ENCODE measurements at places on chromosomes 6 and 20.
A peak's percentile ranks its signal among the peaks of the same experiment; 100 is the strongest.

DNA sequence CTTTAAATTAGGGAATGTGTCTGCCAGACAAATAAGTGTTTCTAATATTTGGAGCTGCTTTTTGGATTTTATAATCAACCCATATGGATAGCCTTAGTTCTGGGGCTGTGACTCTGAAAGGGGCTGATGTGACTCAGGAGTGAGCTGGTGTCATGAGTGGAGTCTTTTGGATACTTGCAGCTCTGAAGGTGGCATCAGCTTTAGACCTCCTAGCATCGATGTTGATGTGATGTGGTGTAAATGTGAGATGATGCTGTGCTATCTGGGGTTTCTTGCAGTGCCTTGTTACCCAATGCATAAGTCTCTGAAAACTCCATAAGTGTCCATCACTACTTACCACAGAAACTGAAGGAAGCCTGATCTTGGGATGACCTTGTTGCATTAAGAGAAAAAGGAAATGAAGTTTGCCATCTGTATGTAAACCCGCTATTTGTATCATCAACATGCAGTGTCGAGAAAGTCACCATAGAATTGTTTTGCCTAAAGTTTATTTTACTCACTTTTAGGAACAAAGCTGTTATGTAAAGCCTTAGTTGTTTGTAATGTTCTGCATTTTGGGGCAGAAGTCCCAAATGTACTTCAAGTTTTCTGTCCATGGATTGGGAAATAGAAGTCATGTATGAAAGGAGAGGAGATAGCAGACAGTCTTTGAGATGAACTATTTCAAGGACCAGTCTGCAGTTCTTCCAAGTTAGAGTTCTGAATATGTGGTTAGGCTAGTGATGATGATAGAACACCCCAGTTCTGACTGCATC lies 8.0 kb downstream of the FOXO3 start:
- DNase-seq, result no peak

DNA sequence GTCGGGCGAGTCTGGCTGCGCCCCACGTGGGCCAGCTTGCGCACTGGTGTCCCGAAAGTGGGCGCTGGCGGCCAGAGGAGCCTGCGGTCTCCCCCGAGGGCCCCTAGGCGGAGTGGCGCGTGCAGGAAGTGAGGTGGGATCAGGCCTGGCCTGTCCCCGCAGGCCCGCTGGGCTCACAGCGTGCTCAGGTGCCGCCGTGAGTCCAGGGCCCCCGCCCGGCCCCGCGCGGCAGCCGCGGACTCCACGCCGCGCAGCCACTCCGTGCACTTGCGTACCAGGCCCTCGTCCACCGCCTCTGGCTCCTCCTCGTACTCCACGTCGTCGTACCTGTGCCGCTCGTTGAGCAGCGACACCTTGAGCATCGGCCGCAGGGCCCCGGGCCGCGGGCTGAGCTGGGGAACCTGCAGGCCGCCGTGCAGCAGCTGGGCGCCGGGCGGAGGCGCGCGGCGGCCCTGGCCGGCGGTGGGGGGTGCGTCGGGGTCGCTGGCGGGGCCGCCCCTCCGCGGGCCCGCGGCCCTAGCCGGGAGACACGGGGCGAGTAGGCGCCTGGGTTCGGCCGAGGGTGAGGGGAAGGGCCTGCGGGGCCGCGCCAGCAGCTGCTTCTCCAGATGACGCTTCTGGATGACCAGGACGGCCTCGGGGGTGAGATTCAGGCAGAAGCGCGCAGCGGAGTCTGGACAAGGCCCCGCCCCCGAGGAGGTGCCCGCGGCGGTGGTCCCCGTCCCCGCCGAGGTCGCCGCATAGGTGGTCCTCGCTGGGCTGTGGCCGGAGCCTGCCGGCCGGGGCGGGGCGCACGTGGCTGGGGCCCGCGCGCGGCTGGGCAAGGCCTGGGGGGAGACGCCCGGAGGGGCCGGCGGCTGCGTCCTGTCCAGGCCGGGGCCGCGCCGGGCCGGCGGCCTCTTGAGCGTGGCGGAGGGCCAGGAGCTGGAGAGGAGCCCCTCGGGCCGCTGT lies 835 bp downstream of the PRR18 start:
- peak; percentile 66 for DNase-seq

DNA sequence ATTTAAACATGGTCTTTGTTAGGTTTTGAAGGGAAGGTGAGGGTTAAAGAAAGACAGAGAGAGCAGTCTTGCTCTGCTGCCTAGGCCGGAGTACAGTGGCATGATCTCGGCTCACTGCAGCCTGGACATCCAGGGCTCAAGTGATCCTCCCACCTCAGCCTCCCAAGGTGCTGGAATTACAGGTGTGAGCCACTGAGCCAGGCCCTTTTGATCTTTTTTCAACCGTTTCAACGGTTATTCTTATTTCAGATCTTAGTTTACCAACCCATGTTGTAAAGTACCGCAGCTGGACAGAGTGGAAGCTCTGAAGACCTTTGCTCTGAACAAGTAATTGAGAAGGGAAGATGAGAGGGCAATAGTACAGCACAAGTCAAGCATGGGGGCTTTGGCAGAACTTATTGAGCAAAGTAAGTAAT lies 1.2 kb upstream of the SRPK1 start:
- DNase-seq, result no peak

GRCh38 chr6:33317669-33318425 lies at the start of gene ZBTB22:
ZBTB22 (minus strand) TSS chr6:33317744; CDS start chr6:33316916, 828 bp downstream.
- DNase-seq, result peak; percentile 98

GRCh38 chr6:24844903-24845302 lies 46.2 kb upstream of the ARMH2 start:
- DNase-seq, result no peak

GRCh38 chr6:164417537-164418261 lies 891.7 kb downstream of the C6orf118 start:
- peak; percentile 43 for DNase-seq

- DNase-seq, result peak; percentile 51
Observed at GRCh38 chr6:95848717-95849116, 167.1 kb upstream of the FUT9 start.

GRCh38 chr6:156449128-156449527 lies 328.1 kb upstream of the ARID1B start:
- DNase-seq, result no peak

DNA sequence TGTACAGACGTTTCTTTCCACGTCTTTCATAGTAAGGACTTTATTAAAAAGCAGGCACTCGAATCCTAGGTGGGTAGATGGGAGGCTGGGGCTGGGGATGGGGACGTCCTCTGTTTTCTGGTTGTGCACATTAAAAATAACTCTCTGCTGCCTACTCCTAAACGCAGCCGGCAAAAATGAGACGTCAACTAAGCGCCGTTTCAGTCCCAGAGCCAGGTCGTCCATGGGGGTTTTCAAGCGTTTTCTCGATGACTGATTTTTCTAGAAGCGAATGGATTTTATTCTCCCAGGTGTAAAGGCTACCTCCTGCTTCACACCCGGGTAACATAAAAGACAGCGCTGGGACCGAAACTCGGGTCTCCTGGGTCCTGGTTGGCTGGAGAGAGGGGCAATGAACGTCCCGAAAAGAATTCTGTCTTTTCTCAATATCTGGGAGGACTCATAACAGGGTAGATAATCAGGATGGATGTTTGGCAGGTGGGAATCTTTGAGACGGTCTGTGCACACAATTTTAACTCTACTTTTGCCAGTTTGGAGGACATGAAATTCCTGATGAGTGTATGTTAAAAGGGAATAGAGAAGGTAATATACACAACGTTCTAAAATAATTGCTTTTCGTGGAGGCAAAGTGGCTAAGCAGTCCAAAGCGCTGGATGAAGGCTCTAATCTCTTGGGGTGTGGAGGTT lies 25.2 kb downstream of the GPX6 start:
- no peak for DNase-seq

DNA sequence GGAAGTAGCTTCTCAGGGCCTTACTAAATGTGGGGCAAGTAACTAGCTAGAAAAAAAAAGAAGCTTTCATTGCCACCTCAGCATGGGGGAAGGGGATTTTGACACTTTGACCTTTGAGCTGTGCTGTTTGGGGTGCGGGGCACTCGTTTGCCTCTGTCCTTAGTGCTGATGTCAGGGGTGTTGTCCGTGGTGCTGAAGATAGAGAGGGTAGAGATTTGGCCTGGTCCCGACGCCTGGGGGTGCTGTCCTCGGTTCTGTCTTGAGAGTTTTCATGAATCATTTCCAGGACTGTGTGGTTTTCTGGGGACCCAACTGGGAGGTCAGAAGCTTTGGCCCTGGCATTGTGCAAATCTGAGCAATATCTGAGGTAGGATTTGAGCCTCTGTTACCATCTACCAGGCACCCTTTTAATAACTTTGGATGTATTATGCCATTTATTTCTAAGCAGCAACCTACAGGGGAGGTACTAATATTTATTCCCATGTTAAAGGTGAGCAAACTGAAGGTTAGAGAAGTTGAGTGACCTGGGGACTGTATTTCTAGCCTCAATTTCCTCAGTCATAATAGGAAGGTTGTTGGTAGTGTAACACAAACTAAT lies 78.0 kb downstream of the DLGAP4 start:
- peak; percentile 59 for DNase-seq

DNA sequence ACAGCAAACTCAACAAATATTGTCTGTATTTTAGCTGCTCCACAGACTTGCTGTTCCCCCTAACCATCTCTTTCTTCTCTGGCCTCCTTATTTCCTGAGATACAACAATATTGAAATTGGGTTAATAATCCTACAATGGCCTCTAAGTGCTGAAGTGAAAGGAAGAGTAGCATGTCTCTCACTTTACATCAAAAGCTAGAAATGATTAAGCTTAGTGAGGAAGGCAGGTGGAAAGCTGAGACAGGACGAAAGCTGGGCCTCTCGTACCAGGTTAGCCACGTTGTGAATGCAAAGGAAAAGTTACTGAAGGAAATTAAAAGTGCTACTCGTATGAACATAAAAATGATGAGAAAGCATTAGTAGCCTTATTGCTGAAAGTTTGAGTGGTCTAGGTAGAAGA lies 63.8 kb downstream of the ELOVL5 start:
- no peak for DNase-seq

GRCh38 chr6:13131935-13132661 lies 196.2 kb downstream of the TBC1D7 start:
- DNase-seq, result no peak

GRCh38 chr20:22088882-22089281 lies 383.4 kb downstream of the PAX1 start:
- no peak for DNase-seq

DNA sequence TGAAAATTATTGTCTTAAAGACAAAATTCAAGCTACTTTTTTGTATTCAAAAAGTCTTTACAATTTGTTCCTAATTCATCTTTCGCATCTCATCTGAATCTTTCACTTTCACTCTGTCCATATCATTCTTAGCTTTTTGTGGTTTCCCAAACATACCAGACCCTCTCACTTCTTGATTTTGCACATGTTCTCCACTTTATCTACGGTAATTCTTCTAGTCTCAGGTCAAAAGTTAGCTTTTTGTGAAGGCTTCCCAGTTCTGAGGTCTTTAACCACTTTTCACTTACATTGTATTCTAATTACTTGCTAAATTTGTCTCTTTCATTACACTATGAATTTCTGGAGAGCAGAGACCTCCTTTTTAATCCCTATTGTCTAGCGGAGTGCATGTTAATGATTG lies 34.6 kb upstream of the EPHA7 start:
- DNase-seq, result no peak

- no peak for DNase-seq
Observed at GRCh38 chr6:135972586-135972985, 121.1 kb downstream of the PDE7B start.

GRCh38 chr20:10594296-10594868 lies 79.4 kb downstream of the JAG1 start:
- DNase-seq, result no peak

GRCh38 chr20:46512943-46513844 lies at the start of gene ZNF334:
ZNF334 (minus strand) TSS chr20:46513559; CDS start chr20:46512102, 1,457 bp downstream.
- peak; percentile 94 for DNase-seq

DNA sequence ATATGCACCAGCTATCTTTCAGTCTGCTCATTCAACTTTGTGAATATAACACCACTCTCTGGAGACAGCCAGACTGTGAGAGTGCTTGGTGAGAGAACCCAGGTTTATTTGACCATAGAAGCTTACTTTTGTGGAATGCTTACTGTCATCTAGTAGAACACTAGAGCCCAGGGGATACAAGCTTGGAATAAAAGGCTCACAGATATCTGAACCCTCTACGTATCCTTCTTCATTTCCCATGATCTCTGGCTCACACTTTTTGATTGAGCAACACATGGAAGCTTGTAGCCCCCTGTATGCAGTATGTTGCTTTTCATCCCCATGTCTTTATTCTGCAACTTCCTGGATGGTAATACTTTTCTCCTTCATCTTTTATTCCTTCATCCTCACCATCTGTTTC lies 835.3 kb upstream of the CITED2 start:
- peak; percentile 8 for DNase-seq

GRCh38 chr6:133407320-133408100 lies 166.4 kb downstream of the EYA4 start:
- no peak for DNase-seq

DNA sequence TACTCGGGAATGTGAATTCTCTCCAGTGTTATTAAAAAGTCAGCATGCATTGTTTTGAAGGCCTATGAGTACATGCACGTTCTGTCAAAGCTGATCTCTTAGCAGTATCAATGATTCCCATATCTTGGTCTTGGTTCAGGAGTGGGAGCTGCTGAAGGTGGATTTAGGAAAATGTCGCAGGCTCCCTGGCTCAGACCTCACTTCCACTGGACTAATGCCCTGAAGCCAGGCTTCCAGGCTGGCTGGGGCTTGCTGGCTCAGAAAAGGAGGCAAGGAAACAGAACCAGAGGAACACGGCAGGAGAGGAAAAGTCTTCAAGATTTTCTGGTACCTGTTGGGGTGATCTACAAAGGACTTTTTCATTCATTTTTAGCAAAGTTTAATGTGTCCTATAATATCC lies 81.6 kb downstream of the OLIG3 start:
- no peak for DNase-seq

DNA sequence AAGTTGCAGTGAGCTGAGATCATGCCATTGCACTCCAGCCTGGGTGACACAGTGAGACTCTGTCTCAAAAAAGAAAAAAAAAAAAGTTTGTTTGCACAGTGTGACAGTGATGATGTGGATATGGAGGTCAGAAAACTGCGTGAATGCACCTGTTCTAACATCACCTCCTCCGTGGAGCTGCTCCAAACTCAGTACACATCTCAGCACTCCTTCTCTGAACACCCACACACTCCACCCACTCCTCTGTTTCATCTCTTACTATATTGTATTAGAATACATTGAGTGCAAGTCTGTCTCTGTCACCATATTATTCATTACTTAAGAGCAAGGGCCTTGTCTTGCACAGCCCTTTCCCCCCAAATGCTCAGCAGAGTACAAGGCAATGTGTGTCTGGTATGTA lies 51.5 kb upstream of the ENPP4 start:
- DNase-seq, result no peak

- DNase-seq, result no peak
Observed at GRCh38 chr20:51715856-51716185, 52.4 kb downstream of the ATP9A start.

Data from retina (tissue), 1 donor.